HL-60 (cell line): ENCODE measurements at places on chromosomes 7 and 10.

DNA sequence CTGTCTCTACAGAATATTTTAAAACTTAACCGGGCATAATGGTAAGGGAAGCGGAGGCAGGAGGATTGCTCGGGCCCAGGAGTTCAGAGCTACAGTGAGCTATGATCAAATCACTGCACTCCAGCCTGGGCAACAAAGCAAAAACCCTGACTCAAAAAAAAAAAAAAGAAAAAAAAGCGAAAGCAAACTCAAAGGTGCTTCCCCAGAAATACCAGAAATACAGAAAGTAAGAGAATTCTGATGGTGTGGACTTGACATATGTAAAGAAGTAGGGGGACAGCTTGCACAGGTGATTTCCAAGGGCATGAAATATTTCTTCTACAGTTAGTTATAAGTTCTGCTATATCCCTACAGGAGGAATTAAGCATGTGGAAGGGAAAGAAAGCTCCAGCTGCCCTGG lies 69.7 kb upstream of the APBB1IP start:
- no peak for DNase-seq

DNA sequence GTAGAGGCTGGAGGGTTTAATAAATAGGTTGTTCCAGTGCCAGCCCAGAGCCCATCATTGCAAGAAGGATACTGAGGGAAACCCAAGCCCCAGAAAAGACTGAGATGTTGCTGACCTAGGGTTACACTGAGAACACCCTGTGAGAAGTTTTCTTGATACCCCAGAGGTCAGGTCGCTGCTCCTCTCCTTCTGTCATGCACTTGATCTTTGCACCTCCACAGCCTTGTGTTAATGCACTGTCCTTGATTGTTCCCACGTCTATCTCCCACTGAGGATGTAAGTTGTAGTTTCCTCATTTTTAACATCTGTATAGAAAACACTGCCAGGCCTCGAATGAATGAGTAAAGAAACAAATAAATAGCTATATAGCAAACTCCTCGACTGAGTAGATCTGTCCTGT lies 195.3 kb upstream of the AHR start:
- no peak for DNase-seq

DNA sequence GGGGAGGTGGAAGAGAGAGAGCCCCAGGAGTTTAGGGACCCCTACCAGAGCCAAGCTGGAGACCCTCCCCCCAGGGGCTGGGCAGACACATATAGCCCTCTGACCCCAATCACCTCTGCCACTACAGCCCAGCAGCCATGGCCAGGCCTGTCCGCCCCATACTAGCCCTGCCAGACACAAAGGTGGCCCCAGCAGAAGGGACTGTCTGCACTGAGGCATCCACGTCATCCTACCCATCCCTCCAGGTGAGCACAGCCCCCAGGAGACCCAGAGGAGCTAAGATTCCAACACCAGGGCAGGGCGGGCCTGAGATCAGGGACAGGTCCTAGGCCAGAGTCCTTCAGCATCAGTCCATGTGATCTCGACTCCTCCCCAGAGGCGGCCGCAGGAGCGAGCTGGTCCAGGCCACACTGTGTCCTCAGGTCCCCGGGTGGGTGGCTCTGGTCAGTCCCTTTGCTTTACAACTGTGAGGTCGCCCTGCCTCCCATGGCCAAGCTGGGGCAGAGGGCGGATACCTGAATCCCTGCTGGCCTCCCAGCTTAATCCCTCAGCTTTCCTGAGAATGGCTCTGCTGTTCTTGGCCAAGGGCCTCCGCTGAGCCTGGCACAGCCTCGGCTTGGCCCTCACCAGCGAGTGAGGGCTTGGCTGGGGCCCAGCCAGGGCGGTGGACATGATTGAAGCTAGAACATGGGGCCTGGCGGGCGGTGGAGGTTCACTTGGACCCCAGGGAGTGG lies 14.3 kb upstream of the ELN start:
- no peak for DNase-seq

DNA sequence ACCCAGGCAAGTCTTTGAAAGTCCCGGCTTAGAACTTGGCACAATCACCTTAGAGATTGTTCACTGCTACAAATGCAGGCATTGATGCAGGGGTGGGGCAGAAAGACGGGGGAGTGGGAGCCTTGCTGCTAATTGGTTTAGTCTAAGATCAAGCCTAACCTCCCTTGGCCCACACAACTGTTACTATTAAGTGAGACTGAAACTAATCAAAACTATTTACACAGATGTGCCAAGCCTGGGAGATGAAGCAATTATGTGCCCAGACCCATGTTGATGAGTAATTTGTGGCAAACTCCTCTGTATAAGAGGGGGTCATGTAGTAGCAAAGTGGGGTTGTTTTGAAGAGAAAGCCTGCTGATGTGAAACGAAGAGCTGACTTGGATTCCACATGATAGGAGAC lies 178.2 kb upstream of the ITGB1 start:
- no peak for DNase-seq

DNA sequence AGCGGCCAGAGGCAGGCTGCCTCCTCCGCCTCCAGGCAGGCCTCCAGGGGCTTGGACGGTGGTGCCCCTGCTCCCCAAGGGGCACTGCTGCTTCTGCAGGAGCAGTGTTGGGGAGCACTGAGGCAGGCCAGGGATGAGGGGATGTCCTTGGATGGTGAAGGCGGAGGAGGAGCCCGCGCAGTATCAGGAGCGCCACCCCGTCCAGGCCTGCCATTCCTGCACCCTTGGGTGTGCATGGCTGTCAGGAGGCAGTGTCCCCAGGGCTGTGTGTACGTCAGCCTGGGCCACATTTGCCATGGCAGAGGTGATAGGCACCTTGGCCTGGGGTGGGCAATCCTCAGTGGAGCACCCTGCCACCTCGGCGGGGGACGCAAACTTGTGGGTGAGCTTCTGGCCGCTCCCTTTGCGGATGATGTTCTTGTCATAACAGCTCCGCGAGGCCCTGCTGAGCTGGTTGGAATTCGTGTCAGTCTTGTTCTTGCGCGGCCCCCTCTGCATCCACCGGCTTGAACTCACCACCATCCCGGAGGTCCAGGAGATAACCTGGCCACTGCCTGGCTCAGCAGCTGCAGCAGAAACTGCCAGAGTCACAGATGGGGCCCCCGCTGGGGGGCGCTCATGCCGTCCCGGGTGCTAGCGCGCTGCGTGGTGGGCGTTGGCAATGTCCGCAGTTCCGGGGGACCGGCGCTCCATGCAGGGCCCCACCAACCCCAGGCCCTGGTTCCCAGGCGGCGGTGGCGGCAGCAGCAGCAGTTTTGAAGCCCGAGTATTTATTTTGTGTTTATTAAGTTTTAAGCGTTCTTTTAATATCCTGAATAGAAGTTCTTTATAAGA lies 182.3 kb upstream of the ADCY1 start:
- DNase-seq = no peak

DNA sequence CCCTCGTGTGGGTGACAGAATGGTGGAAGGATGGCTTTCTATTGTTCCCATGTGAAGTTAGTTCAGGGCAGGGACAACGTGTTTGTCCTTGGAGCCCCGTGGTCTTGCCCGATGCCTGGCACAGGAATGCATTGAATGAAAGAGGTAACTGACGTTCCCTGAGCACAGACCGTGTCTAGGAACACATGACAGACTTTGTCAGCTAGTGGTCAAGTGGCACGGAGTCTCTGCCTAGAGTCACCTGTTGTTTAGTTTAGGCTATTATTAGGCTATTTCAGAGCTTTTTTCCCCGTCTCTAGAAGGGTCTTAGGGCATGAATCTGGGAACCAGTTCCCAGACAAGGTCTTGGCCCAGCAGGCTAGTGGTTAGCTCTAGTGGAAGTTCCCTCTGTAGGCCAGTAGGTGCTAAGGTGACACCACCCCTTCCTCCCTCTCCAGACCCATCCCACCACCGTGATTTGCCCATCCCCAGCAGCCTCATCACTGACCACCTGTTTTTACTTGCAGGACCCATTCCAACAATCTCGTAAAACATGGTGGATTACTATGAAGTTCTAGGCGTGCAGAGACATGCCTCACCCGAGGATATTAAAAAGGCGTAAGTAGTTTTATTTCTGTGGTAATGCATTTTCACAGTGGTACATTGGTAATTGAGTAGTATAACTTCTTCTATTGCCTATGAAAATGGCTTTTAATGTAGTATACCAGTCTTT lies 21.4 kb downstream of the DNAJB6 start:
- no peak for DNase-seq

- DNase-seq = peak; percentile 7
Measured at GRCh38 chr10:102135956-102136526, 3.2 kb downstream of the PPRC1 start.

- DNase-seq = no peak
Measured at GRCh38 chr7:47578579-47579270, 3.2 kb downstream of the TNS3 start.

- DNase-seq = no peak
Measured at GRCh38 chr7:116135306-116135705, 75.0 kb upstream of the TES start.

DNA sequence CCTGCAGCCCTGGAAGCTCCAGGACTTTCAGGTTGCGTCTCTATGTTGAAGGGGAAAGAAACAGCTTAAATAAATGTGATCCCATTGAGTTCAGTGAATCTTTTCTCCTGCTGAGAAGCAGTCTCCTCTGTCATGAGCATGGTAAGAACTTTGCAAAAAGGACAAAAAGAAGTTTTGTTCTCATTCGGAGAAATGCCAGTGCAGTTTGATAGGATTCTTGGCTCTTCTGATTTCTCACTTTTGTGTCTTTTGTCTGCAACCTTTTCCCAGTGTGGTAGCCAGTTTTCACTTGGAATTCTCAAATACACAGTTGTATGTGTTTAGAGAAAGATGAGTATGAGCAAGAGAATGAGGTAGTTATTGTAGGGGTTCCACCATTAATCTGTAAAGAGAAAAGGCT lies 64.3 kb downstream of the AP3M1 start:
- no peak for DNase-seq
